ENCODE measurements at places on chromosomes 2 and 18.

GRCh38 chr2:128317181-128317898 is 1.3 kb downstream of the HS6ST1 start:
- peak; percentile 54 for DNase-seq

- no peak for DNase-seq
These were observed 136.3 kb upstream of the CAVIN2 start for GRCh38 chr2:191983186-191983585.

DNA sequence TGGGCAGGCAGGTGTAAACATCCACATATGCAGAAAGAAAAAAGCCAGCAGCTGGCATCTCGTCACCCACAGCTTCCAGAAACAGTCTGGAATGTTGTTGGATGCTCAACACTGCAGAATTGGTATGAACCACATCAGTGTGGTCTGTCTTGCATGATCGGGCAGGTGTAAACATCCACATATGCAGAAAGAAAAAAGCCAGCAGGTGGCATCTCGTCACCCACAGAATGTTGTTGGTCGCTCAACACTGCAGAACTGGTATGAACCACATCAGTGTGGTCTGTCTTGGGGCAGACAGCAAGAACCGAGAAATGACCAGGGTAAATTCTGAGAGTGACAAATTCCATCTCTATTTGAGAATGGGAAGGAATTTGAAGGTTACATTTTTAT is 39.6 kb downstream of the DOCK10 start:
- no peak for DNase-seq

GRCh38 chr18:34529358-34530335 is 180.5 kb upstream of the DTNA start:
- no peak for DNase-seq

DNA sequence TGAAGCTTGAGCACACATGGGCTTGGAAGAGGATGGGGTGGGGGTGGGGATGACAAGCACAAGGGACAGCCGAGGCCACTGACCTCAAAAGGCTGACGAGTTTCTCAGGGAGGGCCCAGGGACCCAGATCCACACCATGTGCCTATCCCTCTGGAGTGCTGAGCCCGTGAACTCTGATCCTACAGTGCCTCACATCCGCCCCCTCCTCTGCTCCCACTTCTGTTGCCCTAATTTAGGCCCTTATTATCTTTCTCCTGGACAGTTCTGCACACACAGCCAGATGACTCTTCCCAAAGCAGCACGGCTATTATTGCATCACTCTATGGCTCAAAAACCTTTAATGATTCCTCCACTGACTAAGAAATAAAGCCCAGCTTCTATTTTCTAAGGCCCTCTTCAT is 24.8 kb downstream of the CYRIA start:
- DNase-seq = peak; percentile 51

DNA sequence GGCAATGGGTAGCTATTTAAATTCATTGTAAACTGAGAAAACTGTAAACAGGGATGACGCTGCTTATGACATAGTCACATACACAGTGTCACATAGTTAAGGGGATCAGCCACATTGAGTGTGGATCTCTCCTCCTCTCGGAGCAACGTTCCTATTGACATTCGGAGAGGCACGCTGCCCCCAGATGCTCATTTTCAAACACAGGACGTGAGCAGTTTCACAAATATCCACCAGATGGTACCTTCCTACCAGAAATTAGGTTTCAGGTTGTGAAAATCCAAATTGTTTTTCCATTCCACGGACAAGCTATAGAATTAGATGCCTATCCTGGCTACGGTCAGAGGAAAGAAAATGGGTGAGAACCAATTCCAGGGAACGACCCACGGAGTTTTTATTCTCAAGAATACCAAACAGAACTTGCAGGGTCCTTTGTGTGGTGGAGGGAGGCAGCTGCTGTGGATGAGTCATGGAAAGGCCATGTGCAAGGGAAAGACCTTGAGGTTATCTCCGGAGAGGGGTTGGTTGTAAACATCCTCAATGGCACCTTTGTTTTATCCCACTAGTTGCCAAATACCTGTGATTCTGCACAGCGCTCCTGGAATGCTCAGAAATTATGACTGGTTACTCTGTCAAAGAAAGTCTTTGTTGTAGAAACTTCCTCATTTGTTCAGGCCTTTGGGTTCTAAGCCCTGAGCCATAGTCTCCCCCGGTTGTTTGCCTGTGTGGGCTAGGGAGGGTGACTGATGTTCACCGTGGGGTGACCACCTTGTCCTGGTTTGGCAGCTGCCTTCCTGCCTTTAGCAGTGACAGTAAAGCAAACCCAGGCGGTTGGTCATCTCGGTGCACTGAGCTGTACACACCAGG is 88.0 kb downstream of the ACTR3 start:
- DNase-seq = peak; percentile 42

DNA sequence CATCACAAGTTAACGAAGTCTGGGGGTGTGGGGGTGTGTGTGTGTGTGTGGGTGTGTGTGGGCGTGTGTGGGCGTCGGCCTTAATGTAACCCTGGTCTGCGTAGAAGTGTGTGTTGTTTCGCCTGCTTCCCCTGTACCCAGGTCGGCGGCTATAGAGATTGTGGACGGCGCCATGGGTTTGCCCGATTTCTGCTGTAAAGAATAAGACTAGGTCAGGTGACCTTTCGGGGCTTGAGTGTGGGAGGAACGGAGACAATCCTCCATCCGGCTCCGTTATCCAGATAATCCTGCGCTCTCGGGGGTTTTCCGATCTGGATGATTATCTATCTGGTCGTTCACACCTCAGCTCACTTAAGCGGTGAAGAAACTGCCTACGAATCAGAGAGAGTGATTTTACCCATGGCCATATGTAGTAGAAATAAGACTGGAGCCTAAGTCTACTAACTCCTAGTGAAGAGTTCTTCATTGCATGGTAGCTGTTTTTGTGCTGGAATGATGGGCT is 543 bp downstream of the HADHB start:
- DNase-seq = no peak

DNA sequence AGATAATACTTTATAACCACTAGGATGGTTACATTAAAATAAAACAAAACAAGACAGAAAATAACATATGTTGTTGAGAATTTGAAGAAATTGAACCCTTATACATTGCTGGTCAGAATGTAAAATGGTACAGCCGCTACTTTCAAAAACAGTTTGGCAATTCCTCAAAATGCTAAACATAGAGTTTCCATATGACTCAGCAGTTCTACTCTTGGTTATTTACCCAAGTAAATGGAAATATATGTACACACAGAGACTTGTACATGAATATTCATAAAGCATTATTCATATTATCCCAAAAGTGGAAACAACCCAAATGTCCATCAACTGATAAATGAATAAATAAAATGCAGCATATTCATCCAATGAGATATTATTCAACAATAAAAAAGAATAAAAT is 92.5 kb upstream of the LRATD1 start:
- DNase-seq = no peak

GRCh38 chr18:67766930-67767329 is 250.4 kb upstream of the DSEL start:
- DNase-seq = no peak

- no peak for DNase-seq
These were observed 377.1 kb downstream of the TNS1 start for GRCh38 chr2:217625557-217626169.

GRCh38 chr2:86518481-86518880 is 44.8 kb downstream of the CHMP3 start:
- DNase-seq = no peak

GRCh38 chr2:199704358-199705238 is 146.4 kb downstream of the FTCDNL1 start:
- no peak for DNase-seq

DNA sequence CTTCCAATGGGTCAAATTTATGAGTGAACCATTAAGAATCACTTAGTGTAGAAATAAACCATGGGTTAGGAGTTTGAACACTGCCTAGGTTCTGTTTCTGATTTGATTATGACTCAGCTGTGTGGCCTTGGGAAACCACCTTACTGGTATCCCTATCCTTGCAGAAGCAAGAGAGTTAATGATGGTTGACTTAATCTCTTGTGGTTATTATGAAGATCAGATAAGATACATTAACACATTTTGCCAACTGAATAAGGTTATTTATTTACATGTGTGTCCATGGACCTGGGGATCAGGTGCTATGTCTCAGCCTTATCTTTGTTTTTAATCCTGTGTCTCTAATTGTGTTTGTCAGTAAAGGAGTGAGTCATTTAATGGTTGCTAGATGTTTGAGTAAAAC is 5.4 kb upstream of the KCNJ13 start:
- no peak for DNase-seq

- DNase-seq = no peak
These were observed 609.5 kb downstream of the EPHA4 start for GRCh38 chr2:220962556-220962955.

- no peak for DNase-seq
These were observed 156.5 kb downstream of the TNS1 start for GRCh38 chr2:217846321-217846743.

DNA sequence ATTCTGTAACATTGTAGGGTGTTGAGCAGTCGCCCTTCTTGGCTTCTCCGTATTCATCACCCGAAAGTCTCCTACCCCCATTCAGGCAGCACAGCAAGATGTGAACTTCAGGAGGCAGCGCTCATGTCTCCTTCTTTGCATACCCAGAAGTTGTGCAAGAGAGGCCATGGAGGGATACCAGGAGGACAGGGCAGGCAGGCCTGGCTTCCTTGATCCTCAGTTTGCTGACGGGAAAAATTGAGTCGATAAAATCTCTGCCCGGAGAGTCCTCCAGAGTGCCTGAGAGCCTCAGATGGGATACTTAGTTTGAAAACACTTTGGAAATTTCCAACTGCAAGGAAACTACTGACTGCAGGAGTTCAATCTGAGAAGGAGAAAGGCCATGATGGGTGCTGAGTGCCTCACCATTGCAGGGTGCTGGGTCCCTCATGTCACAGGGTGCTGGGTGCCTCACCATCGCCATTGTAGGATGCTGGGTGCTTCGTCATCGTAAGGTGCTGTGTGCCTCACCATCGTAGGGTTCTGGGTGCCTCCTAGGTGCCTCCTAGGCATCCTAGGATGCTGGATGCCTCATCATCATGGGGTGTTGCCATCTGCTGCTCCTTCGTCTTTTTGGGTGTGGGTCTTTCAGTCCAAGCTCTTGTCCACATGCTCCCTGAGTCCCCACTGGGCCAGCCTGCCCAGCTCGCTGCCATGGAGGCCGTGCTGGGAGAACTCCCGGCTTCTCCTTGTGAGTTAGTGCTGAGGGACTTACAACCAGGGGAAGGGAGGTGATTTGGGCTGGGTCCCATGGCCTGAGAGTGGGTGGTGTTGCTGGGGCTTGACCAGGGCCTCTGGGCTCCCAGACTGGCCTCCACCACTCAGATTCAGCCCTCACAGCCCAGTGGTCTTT is 162.4 kb downstream of the DDX1 start:
- DNase-seq = no peak

DNA sequence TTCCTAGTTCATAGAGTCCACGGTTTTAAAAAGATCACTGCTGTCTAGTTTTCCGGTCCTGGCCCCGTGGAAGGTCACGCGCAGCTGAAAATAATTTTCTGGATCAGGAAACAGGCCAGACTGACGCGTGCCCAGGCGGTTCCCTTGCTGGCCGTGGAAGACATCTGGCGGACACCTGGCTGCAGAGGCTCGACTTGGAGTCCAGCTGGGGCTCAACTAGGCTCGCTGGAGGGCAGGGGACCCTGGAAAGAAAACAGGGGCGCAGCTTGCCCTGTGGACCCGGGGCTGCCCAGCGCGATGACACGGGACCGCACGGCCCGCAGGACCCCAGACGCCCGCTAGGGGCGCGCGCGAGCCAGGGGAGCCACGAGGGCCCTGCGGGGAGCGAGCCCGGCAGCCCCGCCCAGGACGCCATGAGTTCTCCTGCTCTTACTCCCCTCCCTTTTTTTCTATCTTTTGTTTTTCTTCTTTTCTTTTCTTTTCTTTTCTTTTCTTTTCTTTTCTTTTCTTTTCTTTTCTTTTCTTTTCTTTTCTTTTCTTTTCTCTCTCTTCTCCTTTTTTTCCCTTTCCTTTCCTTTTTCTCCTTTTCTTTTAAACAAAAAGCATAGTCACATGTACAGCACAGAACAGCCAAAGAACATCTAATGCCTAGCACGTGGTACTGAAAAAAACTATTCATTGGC is 43.2 kb upstream of the UBE2F start:
- DNase-seq = peak; percentile 84

- no peak for DNase-seq
These were observed 34.3 kb upstream of the C18orf32 start for GRCh38 chr18:49521216-49521835.

DNA sequence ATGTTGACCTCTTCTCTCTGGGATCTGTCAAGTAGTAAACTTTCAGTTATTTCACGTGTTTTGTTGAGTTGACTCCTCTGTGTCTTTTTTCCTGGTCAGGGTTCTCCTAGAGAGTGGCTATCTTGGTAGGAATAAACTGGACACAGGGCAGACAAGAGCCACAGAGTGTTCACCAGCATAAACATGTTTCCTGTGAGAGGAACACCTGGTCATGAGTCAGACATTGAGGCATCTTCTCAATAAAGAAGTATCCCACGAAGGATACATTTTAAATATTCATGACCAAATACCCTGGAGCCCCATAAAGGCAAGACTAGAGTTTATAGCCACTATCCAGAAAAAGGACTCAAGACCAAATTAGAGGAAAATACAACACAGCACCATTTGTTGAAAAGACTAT is 269.7 kb upstream of the ZNF521 start:
- no peak for DNase-seq

DNA sequence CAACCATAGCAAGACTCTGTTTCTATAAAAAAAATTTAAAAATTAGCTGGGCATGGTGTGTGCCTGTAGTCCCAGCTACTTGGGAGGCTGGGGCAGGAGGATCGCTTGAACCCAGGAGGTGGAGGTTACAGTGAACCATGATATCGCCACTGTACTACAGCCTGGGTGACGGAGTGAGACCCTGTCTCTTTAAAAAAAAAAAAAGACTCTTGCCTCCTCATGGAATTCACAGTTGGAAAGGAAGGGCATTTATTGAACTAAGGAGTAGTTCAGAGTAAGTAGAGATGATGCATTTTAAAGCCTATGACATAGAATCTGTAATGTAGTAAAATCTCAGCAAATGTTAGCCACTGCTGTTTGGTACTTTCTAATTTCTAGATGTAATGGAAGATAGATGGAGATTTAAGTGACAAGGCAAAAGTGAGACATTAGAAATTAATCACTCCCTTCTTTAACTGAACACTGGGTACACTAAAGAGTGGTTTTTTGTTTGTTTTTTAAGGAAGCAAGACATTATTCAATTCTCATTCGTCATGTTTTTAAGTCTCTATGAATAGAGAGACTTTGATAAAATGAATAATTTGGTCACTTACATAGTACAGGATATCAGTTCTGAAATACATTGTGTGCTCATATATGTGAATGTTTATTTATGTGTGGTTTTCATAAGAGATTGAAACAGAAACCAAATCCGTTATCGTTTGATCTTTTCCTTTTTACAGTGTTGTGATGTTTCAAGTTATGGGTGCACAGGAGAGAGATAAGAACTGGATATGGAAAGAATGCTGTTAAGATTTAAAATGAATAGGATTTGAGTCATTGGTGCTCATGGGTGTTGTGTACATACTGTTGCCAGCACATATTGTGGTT is 186.1 kb upstream of the STON1 start:
- DNase-seq = no peak

- peak; percentile 78 for DNase-seq
These were observed 122.7 kb downstream of the TWIST2 start for GRCh38 chr2:238970553-238971081.
